ENCODE measurements at places on chromosomes 12 and 14. TPM values are rescaled to one million over a fixed set of nuclear protein-coding genes. Genes with fewer than 3 reads are reported as not detected.

Gene TEAD4
- total RNA-seq: not detected

Gene KRT85
- not detected for total RNA-seq

Gene IFI27L2
- total RNA-seq: 25.8 TPM

Gene PLEKHG7
- total RNA-seq: 0.60 TPM

Gene NPFF
- not detected for total RNA-seq

Gene OVCH1
- total RNA-seq: not detected

Gene EIF2S3B
- 0.50 TPM for total RNA-seq

Gene CIDEB
- total RNA-seq: 14.5 TPM

Gene NRXN3
- not detected for total RNA-seq

Gene HOXC9
- not detected for total RNA-seq

Gene TPH2
- total RNA-seq: not detected

Gene SPTLC2
- 22.0 TPM for total RNA-seq

Gene GPR84
- total RNA-seq: 0.57 TPM

Gene DDN
- total RNA-seq: 0.62 TPM

Gene TAS2R7
- total RNA-seq: not detected

Gene CIROP
- not detected for total RNA-seq

Gene BIN2
- 233 TPM for total RNA-seq

Gene ERC1
- 52.1 TPM for total RNA-seq

Gene SERPINA9
- total RNA-seq: not detected

Gene MAP1LC3B2
- 2.7 TPM for total RNA-seq

Gene MEG3
- not detected for total RNA-seq

Gene FLRT2
- total RNA-seq: not detected

Gene OR11H6
- not detected for total RNA-seq

Gene LEMD3
- 62.1 TPM for total RNA-seq

Gene LRP1
- 3.8 TPM for total RNA-seq

Gene SIX4
- not detected for total RNA-seq

Gene GLTP
- total RNA-seq: 29.4 TPM
